ENCODE measurements at places on chromosomes 12 and 14.

GRCh38 chr12:31952418-31952817 lies 6.8 kb upstream of the RESF1 start:
- no peaks in the 10 kb centered on the region for H3K27me3 ChIP-seq
- H3K36me3 ChIP-seq, result peaks cover 24% of the 10 kb centered on the region
- no peak for DNase-seq
- H3K27ac ChIP-seq, result no peak overlapping the region
- peaks cover 46% of the 10 kb centered on the region for H3K4me1 ChIP-seq

DNA sequence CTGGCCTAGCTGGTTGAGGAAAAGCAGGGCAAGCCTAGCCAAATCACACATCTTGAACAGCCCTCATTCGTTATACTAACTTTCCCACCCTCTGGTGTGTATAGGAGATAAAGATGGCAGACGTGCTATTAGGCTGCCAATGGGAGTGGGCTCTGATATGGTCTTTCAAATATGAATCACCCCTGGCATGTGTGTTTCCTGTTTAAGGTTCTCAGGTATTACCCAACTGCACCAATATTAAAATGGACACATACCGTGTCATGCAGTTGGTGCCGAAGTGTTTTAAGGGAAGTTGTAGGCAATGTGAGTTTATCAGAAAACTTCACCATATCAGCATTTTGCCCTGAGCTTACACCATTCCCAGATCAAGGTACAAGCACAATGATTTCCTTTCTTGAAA lies 33.4 kb downstream of the CHST11 start:
- peak overlapping the region; percentile 53 for H3K4me3 ChIP-seq
- H3K4me1 ChIP-seq, result peaks cover 71% of the 10 kb centered on the region
- H3K27me3 ChIP-seq, result no peaks in the 10 kb centered on the region

DNA sequence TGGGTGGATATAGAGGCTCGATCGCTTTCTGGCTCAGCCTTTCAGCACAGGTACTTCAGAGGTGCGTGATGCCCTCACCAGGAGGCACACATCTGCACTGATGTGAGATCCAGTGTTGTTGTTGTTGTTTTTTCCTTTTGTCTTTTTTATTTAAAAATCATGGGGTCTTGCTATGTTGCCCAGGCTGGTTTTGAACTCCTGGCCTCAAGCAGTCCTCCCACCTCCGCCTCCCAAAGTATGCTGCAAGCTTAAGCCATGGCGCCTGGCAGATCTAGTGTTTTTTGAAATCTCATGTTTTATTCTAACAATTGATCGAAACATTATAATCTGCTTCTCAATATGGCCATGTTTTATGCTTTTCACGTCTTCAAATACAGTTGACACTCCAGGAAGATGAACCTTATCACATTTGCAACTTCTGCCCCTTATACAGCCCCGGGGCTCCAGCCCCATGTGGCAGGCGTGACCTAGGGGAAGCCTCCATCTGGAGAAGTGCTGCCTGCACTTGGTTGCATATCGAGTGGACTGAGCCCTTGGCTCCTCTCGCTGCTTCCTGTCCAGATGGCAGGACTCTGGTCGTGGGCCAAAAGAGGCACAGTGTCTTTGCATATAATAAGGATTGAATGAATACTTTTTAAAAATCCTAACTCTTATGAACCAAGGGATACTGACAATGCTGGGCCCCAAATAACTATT lies 71.7 kb downstream of the TRAF3 start:
- H3K27me3 ChIP-seq, result no peaks in the 10 kb centered on the region
- peaks cover 17% of the 10 kb centered on the region for H3K36me3 ChIP-seq
- peaks cover 19% of the 10 kb centered on the region for H3K4me1 ChIP-seq
- H3K27ac ChIP-seq, result peak overlapping the region; percentile 64
- H3K4me3 ChIP-seq, result no peak overlapping the region

- H3K36me3 ChIP-seq, result no peaks in the 10 kb centered on the region
- DNase-seq, result no peak
- no peaks in the 10 kb centered on the region for H3K4me1 ChIP-seq
- no peak overlapping the region for H3K4me3 ChIP-seq
These were observed 92.9 kb upstream of the EGLN3 start for GRCh38 chr14:34043627-34044372.

DNA sequence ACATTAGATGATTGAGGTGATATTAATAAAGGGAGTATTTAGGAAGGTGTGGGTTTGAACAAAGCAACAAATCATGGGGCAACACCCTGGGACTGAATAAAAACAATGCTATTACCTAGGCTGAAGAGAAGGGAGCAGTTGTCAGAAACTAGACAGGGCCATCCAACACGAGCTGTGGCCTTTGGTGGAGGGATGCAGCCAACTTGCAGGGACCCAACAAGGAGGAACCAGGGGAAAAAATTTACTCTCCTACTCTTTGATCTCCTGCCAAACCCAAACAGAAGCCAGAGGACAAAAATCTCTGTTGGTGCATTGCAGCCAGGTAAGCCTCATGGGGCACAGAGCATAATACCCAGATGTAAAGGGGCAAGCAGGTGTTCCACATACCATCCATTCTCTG lies 12.0 kb downstream of the SLC39A2 start:
- H3K27ac ChIP-seq, result no peak overlapping the region
- H3K4me1 ChIP-seq, result peaks cover 4% of the 10 kb centered on the region
- no peak overlapping the region for H3K4me3 ChIP-seq
- H3K27me3 ChIP-seq, result peaks cover 12% of the 10 kb centered on the region

DNA sequence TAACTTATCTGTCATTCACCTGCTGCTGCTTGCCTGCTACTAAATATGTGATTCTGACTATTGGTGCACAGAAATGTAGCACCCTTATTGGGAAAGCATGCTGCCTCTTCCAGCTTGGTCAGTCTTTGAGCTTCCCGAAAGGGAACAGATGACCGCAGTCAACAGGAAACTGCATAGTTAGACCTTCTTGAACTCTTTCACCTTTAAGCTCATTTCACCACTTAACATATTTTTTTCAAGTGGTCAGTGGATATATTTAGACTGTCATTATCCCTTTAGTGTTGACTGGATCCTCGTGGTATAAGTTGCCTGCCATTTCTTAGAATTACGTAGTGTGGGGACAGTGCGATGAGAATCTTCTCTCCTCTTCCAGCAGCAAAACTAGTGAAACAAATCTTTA lies 224.9 kb downstream of the FBXL14 start:
- H3K4me3 ChIP-seq, result no peak overlapping the region
- peaks cover 14% of the 10 kb centered on the region for H3K36me3 ChIP-seq
- H3K27me3 ChIP-seq, result no peaks in the 10 kb centered on the region
- no peak for DNase-seq
- H3K4me1 ChIP-seq, result no peaks in the 10 kb centered on the region

GRCh38 chr12:50241178-50241577 lies 42.1 kb downstream of the LIMA1 start:
- H3K4me3 ChIP-seq, result no peak overlapping the region
- H3K27ac ChIP-seq, result no peak overlapping the region
- no peak for DNase-seq

DNA sequence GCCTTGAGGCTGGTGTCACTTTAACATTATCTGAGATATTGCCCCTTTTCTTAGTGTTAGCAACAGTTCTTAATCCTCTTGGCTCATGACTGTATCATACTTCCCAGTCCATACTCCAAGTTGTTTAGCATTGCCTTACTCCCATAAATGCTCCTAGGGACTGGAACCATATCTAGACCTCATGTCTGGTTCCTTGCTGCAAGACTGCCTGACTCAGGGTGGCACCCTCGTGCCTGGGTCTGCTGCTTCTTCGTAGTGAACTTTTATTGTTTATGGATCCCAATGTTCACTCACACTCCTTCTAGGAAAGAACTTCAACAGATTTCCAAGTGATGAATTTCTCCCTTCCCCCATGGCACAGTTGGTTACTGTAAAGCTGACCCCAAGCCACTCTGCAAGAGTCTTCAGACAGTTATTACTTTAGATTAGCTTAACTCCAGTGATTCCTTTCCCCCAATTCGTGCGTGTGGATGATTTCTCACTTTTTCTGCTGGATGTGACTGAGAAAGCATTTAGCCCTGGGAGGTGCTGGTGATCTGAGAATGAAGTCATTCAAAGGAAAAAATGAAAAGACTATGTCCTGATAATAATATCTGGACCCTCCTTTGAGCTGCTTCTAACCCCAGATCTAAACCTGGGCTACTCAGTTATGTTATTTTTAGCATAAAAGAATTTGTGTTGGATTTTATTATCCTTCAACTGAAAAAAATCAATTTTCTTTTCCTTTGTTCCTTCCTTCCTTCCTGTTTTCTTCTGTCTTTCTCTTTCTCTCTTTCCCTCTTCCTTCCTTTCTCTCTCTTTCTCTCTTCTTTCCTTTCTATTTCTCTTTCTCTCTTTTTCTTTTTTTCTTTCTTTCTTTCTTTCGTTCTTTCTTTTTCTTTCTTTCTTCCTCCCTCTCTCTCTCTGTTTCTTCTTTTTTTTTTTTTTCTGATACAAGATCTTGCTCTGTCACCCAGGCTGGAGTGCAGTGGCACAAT lies 47.5 kb upstream of the PPP1R12A start:
- peaks cover 4% of the 10 kb centered on the region for H3K4me1 ChIP-seq
- H3K27me3 ChIP-seq, result peaks cover 13% of the 10 kb centered on the region
- no peaks in the 10 kb centered on the region for H3K36me3 ChIP-seq
- no peak for DNase-seq
- no peak overlapping the region for H3K4me3 ChIP-seq
- H3K27ac ChIP-seq, result no peak overlapping the region

Data from memory B cell (primary cell).